ENCODE measurements at places on chromosomes 7 and 10.

DNA sequence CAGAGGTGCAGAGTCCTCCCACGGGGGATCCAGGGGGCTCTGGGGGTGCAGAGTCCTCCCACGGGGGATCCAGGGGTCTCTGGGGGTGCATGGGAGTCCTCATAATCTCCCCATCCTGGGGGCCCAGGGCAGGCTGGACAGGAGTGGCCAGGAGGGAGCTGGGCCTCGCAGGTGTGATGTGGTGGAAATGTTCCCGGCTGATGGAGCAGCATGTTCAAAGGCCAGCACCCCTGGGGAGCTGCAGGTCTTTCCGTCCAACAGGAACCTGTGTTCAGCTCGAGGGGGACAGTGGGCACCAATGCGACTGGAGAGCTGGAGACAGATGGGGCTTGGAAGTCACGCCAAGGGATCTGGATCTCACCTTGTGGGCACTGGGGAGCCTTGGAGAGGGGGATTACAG lies 38.5 kb upstream of the PSMG3 start:
- DNase-seq = no peak

DNA sequence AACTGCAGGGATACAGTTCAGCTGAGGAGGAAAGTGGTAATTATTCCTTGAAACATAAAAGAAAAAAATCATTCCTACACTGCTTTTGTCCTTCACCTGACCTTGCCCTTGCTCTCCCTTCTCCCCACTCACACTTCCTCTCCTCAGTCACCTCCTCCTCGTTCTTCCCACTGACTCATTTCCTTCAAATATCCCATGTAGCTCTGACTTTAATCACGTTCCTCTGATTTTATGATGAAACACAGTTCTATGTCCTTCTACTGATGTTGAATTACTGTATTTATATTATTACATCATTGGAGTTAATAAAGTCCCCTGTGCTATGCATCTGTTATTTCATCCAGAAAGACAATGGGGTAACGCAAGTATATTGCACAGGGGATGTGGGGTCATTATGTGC lies 575.6 kb downstream of the POM121L12 start:
- no peak for DNase-seq

GRCh38 chr7:35804231-35804970 lies 3.5 kb downstream of the SEPTIN7 start:
- DNase-seq = no peak

DNA sequence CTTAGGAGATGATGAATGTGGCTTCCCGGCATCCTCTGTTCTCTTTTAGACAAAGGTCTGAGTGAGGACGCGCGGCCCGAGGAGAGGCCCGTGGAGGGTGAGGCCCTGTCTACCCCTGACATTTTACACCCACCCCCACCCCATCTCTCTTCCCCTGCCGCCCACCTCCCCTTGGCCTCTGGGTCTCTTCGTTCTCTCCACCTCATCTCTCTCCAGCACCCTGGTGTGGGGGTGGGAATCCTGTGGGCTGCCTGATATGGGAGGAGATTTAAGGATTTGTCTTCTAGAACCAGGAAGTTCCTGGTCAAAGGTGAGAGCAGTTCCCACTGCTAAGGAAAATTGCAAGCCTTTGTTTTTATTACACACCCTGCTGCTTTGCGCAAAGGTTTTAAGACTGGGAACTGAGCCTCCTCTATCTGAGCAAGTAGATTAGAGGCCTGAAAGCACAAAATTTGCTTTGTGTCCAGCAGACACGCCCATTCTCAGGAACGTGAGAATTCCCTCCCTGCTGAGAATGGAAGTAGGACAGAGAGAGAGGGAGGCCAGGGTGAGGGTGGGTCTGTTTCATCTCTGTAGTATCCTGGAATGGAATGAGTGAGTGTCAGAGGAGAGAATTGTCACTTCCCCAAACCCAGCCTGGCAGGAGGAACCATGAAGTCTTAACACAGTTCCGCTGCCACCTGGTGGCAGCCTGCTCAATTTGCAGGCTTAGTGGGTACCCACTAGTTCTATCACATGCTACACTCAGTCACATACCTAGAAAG lies 91.2 kb downstream of the GTF2IRD1 start:
- peak; percentile 95 for DNase-seq

- peak; percentile 49 for DNase-seq
These were observed 191.6 kb downstream of the LSM5 start for GRCh38 chr7:32298408-32299132.

DNA sequence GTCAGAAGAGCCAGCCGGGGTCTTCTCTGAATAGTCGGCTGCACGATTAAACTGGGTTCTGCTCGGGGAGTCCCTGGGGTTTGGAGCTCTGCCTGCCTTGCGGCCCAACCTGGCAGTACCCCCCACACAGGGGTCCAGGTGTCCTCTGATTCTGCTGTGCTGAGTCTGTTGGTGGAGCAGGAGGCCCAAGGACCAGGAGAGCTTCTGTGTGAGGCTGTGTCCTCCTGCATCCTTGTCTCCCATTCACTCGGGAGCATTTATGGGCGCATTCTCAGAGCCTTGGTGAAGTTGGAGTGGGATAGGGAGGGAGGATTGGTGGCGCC lies 14.2 kb downstream of the INPP5A start:
- DNase-seq = no peak

DNA sequence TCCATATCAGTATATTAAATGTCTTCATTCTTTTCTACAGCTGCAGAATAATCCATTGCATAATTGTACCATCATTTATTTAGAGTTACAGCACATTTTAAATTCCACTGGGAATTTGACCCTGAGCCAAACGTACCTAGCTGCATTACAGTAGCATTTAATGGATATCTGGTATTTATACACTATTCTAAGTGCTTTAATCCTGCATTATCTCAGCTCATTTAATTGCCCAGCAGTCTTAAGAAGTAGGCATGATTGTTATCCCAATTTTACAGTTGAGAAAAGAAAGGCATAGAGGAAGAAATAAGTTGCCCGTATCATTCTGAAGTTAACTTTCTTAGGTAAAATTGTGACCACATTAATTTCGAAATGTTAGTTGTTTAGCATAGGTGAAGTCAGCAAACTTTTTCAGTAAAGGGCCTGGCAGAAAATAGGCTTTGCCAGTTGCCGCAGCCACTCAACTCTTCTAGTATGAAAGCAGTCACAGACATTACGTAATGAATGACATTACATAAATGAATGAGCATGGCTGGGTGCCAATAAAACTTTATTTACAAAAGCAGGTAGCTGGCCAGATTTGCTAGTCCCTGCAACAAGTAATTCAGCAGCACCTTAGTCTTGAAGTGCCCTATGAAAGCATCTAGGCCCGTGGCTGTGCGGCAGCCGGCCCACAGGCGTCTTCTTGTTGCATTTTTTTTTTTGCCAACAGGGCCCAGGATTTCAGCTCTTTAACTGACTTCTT lies 30.0 kb downstream of the GUSB start:
- no peak for DNase-seq

DNA sequence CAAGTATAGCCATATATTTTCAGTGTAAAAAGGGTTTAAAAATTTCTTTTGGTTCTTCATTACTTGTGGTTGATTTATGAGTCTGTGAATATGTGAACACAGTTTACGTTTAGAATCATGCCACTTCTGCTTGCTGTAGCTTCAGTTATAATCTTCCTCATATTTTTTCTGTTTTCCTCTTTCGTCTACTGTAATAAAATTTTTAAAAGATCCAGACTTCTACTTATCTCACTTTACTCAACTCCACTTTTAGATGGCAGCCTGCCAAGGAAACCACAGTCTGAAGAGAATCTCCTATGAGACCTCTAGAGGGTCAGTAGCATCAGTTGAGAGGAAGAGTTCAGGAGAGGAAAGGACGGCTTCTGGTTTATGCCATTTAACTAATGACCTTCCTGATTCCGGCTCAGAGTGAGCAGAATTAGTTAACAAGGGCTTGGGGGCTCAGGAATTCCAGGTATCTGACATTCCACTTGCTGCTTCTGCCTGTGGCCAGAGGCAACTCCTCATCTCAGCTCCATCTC lies 21.4 kb downstream of the CREB5 start:
- DNase-seq = peak; percentile 95

- DNase-seq = no peak
These were observed 70.5 kb downstream of the ADD3 start for GRCh38 chr10:110078317-110078716.

DNA sequence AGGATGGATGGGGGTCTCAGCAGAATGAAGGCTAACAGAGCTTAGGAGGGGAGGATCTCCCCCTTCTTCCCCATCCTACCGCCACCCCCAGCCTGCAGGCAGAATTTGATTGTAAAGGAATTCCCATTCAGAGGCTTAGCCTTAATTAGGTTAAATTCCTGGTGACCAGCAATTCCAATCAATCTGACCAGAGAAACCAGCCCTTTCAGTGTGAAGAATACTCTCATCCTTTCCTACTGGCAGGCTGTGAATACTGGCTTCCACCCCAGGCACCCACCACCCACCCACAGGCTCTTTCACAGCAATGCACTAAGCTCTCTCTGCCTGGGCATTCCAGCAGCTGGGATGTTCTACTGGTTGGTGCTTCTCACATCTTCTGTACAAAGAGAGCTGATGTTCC lies 137.9 kb upstream of the LYZL1 start:
- peak; percentile 49 for DNase-seq

GRCh38 chr10:44301781-44302355 lies 83.0 kb downstream of the CXCL12 start:
- no peak for DNase-seq

DNA sequence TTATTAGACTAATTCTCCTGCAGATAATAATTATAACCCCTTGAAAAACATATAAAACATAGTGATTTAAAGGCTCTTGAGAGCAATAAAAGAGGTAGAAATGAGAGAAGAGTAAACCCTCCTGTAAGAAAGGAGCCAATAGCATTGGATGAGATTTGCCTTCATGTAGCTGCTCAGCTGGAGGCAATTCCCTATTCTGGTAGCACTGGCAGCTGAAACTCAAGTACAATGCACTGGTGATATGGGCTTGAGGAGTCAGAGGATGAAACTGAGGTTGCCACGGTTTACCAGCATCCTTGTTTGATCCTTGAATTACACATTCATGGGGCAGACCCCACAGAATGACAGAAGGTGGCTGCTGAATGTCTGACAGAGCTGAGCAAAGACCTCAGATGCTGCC lies 76.4 kb downstream of the CTTNBP2 start:
- no peak for DNase-seq

DNA sequence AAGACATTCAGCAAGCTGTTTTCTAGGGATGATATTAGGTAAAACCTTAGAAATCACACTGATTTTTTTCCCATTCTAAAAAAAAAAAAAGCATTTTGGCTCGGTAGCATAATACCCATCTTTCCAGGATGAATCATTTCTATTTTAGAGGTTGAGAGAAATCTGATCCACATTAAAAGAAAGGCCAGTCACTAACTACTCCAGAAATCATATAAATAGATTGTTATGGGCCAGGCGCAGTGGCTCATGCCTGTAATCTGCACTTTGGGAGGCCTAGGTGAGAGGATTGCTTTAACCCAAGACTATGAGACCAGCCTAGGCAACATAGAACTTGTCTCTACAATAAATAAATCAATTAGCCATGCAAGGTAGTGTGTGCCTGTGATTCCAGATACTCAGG lies 164.3 kb downstream of the BAMBI start:
- DNase-seq = no peak

DNA sequence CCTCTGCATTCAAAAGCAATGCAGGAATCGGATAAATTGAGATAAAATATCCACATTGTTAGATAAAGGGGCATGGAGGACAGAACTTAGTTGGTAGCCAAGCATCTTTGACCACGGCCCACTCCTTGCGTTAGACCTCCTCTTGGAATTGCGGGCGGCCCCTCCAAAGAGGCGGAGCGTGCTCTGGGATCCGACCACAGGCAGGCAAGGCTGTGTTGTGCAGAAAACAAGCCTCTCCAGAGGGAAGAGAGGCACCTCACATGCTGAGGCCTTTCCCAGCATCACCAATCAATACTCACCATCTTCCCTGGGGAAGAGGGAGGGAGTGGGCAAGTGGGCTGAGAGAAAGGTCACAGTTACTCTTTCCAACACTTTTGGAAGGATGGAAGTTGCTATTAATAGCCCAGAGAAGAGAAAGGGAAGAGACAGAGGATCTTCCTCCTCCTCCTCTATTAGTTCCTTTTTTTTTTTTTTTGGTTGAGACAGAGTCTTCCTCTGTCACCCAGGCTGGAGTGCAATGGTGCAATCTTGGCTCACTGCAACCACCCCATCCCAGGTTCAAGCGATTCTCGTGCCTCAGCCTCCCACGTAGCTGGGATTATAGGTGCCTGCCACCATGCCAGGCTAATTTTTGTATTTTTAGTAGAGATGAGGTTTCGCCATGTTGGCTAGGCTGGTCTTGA lies 49.7 kb upstream of the NRF1 start:
- peak; percentile 31 for DNase-seq

DNA sequence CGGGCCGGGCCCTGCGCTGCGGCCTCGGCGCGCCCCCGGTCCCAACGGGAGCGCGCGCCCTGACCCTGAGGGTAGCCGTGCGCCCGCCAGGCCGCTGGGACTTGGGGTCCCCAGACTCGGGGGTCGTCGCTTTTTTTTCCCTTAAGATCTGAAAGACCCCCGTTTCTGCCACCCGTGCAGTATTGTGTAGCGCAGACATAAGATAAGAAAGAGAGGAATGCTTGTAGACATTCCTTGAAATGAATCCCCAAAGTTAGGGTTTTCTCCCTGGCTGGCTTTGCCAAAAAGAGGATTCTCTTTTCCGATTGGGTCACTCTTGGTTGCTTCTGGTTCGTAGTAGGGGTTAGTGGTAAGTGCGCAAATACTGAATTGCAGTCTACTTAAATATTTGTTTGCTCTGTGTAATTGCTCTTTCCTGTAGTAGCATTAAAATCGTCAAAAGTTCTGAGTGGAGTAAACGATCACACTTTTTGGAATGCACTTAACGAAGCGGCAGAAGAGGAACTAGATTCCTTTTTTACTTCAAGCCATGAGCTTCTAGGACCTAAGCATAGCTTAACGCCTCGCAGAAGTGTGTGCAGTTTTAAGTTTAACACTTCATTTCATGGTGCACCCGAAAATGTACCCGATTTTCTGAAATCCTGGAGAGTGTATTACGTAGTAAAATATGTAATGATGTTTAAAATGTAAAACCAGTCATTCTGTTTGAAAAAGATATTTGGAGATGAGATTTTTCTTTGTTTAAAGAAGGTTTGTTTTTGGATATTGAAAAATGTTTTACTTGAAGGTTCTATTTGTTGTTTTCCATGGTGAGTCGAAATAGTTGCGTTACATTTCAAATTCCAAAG lies 1.3 kb downstream of the CUL1 start:
- DNase-seq = peak; percentile 69

DNA sequence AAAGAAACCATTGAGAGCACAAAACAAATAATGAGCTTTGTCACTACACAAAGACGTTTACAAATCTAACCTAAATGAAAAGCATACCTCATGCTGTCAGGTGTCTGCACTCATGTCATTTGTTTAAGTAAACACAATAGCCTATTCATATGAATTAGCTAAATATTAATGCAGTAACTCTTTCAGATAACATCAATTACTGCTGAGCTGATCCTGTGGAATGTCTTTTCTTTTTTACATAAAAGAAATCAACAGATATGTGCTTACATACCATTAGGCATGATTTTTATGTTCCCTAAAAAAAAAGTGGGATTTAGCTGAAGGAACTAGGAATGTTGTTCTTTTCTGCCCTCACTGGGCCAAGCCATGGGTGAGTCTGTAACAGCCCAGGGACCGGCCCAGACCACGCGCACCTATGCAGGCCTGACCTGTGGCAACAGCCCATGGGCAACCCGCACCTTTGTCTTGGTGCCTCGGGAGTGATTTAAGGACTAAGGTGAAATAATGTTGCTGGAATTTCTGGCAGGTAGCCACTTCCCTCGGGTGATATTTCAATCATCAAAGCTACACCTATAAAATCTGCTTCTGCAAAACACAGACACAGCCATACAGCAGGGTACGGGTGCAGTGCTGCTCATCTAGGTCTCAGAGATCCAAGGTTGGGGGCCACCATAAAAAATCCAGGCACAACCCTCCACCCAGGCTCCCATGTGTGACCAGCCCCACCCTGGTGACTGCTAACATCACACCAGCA lies 44.6 kb downstream of the FGFR2 start:
- DNase-seq = no peak
